ENCODE measurements at places on chromosomes 3 and 15. TPM values are rescaled to one million over a fixed set of nuclear protein-coding genes. Genes with fewer than 3 reads are reported as not detected.

DNA sequence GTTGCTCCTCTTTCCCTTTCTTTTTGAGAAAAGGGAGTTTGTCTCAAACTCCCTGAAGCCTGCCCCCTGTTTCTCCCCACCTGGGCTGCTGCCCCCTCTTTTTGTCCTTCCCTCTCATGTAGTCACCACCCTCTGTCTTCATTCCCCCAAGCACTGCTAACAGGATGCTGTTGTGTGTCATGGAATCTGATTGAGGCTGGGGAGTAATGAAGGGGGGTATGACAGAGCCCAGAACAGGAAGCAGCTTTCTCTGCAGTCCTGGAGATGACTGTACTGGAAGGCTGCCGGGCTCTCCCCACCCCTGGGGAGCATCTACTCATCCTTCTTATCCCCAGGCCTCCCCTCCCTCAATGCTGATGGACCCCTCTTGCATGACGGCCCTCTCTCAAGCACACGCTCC is 181.6 kb downstream of the ABHD5 start:
- DNase-seq: no peak

GRCh38 chr3:156642750-156643728 is 31.4 kb upstream of the TIPARP start:
- no peak for DNase-seq

GRCh38 chr3:171566803-171567422 is 106.7 kb upstream of the TNIK start:
- no peak for DNase-seq

DNA sequence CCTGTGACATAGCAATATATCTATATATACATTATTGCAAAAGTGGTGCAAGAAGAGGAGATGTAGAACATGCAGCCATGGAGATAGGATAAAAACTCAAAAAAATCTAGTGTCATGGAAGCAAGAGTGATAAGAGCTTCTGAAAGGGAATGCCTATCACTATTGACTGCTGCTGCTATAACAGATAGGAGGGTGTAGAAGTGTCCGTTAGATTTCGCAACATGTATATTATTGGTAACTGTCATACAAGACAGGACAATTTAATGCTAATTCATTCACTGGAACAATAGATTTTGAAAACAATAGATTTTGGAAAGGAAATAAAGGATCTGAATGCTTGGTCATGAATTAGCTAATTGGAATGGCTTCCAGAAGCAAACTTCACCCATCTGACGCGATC is 224.5 kb downstream of the ZNF385D start:
- DNase-seq: no peak

GRCh38 chr3:8882171-8882593 is 81.1 kb downstream of the RAD18 start:
- DNase-seq: no peak

Gene CCDC54
- total RNA-seq: not detected

Gene FBN1
- total RNA-seq: 135 TPM

Gene DNASE1L3
- total RNA-seq: 2.0 TPM

Data from sciatic nerve (tissue), 2 donors.